SW 1271 (cell line): ENCODE measurements at places on chromosomes 1 and 21.

DNA sequence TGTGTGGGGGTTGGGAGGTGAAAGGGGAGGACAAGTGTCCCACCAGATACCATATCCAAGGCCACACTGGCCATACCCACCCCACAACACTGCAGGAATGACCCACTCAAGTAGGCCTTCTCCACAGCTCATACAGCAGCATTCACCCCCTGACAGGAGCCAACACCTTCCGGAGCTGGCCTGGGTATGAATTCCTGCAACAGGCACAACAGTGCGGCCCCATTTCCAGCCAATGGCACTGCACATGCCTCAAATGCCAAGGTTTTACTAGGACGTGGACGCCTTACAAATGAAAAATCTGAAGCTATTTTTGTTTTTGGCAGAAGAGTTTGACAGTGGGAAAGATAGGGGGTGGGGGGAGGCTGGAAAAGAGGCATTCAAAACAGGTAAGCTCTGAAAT, 2.0 kb downstream of the KCND3 start:
- DNase-seq = no peak

- DNase-seq = no peak
These were observed 189.1 kb upstream of the POU3F1 start for GRCh38 chr1:38235705-38236104.

DNA sequence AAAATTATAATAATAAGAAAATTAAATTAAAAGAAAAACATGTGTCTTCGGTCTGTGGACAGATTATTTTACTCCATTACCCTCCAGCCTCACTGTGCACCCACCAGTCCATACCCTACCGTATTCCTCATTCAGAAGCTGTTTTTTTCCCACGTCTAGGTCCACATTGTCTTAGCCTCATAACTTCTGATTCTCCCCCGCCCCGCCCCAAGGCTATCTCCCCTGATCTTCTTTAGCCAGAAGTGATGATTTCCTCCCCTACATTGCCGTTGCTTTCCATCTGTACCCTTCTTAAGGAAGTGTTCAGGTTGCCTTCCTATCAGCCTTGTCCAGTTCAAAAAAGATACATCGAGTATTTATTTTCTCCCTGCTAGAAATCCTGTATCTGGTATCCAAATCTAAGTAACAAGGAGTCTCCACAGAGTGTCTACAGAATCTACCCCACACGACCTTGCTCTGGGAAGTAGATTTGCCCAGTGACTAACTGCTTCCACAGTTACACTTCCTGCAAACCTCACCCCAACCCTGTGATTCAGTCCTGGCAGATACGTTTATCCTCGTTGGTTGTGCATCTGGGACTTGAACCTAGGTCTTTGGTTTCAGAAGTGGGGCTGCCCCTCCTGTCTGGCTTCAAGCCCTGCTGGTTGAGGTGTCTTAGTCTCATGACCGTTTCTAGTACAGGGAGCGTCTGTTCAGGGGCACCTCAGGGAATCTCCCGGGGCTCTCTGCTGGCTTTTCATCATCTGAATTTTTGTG, 470.2 kb downstream of the CAMTA1 start:
- no peak for DNase-seq

DNA sequence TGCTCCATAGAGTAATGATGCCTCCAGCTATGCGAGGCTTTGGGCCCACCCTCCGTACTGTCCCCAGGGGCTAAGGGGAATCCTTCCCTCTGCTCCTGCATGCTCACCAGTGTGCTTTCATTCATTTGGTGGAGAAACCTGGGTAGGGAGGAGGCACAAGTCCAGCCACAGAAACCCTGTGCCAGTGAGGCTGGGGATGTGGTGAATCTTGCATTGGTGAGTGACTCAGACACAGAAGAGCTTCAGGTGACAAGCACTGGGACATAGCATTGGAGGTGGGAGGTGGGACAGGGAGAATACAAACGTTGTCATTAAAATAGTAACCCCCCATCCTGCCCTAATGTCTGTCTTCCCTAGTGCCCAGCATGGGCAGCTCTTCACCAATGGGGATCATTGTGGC, 5.2 kb downstream of the FCGR2A start:
- no peak for DNase-seq

DNA sequence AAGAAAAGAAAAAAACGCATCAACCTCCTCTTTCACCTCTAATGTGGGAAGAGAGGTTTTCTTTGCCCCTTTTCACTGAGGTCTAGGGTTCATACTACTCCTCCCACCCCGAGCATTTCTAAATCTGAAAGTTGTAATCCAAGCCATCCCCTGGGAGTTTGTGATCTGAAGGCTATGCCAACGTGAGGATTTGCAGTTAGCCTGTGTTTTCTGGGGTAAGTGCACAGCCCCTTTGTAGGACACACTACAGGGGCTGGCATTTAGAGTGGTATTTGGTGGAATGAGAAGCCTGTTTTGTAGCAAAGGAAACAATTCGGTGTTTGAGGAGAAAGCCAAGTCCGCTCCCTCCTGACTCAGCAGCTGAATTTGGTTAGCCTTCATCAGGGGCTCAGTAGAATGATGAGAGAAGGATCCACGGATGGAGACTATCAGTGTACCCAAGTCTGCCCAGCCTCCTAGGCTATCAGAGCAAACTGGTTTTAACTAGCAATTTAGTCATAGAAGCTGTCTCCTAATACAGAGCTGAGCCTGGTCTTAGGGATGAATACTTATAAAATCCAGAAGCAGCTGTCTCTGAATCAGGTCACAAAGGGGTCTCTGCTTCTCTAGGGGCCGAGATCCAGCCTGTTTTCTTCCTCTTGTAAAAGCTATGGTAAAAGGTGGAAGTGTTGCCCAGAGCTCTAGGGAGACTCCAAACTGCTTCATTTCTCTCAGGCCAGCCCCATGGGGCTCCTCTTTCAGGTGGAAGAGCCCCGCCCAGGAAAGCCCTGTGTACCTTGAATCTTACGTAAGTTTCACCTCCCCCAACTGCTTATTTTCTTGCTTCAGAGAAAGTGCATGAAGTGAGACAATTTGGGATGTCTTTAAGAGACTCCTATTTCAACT, 2.1 kb downstream of the PCP4L1 start:
- no peak for DNase-seq

DNA sequence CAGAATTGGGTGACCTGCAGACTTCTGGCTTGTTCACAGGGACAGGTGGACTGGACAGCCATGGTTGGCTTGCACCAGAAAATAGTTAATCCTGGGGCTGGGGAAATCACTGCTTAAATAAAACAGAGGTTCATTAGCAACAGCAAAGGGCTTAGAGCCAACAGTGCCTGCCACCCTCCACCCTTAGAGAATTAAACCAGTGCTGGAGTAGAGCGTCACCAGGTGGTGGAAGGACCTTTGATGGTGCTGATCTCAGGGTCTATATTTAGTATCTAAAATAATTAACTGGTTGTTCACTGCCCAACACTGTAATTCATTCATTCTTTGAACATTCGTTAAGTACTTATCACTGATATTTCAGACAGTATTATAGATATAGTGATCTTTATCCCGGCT, 34.7 kb upstream of the PDE9A start:
- DNase-seq = no peak

DNA sequence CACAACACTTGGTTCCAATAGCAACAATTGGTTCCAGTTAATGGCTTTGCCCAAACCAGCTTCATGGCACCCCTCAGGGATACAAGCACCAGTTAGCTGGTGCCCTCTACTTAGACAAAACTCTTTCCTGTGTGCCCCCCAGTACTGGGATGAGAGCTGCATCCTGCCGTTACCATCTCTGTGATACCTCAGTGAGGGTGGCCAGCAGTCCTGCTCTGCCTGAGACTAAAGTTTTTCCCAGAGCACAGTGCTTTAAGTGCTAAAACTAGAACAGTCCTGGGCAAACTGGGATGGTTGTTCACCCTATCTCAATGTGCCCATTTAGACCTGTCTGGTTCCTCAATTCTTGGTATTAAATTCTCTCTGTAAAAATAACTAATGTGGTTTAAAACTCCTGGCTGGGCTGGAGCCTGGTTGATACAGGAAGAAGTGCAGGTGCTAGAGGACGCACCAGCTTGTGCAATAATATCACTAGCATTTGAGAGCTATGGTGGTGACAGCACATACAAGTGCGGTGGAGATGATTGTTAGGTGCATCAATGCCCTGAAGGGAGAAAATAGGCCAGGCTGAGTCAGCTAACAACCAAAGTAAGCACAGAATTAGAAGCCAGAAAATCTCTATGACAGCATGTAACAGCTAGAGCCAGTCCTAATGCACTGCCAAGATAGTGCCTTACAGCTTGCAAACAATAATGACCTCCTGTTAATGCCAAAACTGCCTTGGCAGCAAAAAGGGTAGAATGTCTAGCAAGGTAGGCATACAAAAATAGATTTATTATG, 179.8 kb upstream of the GALNT2 start:
- no peak for DNase-seq

DNA sequence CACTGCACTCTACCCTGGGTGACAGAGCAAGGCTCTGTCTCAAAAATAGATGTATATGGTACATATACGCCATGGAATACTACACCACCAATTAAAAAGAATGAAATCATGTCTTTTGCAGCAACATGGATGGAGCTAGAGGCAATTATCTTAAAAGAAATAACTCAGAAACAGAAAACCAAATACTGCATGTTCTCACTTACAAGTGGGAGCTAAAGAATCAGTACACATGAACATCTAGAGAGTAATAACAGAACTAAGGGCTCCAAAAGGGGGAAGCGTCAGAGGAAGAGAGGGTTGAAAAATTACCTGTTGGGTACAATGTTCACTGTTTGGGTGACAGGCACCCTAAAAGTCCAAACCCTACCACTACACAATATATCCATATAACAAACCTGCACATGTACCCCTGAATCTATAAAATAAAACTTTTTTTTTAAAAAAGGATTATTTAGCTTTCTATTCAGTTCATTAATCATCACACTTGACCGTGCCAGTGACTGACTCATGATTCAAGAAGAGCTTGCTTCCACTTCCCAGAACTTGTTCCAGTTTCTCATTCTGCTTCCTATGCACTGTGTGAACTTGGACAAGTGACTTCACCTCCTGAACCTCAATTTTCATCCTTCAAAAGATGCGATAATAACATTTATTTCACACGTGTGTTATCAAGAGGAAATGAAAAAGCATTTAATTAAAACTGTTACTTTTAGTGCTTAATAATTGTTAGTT, 109.6 kb downstream of the PLPP3 start:
- no peak for DNase-seq

DNA sequence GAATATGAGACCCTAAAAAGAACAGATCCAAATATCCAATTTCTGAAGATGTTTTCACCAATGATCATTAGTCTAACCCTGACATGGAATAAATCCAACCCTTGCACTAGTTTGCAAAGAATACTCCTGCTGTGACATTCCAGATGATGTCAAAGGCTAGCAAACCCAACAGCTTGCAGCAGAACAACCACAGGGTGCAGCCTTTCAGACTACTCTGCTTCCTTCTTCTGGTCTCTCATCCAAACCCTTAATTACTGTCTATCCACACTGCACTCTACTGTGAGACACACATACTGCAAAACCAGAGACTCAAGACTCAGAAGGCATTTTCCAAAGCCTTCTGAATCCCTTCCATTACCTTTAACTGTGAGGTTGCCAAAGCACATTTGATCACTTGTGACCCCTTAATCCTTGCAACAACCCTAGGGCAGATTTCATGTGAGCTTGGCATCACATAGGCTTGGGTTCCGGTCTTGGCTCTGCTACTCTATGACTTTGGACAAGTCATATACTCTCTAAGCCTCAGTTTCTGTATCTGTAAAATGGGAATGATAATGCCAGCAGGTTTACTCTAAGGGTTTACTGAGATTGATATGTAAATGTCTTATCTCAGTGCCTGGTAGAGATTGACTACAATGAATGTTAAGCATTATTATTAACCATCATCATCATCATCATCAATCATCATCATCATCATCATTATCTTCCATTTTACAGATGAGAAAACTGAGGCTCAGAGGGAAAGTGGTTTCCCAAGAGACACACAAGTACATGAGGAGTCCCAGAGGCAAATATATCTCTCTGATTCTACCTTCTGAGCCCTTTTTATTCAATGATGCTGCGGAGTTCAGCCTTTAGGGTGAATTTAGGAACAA, 94.5 kb downstream of the SYF2 start:
- DNase-seq = no peak

DNA sequence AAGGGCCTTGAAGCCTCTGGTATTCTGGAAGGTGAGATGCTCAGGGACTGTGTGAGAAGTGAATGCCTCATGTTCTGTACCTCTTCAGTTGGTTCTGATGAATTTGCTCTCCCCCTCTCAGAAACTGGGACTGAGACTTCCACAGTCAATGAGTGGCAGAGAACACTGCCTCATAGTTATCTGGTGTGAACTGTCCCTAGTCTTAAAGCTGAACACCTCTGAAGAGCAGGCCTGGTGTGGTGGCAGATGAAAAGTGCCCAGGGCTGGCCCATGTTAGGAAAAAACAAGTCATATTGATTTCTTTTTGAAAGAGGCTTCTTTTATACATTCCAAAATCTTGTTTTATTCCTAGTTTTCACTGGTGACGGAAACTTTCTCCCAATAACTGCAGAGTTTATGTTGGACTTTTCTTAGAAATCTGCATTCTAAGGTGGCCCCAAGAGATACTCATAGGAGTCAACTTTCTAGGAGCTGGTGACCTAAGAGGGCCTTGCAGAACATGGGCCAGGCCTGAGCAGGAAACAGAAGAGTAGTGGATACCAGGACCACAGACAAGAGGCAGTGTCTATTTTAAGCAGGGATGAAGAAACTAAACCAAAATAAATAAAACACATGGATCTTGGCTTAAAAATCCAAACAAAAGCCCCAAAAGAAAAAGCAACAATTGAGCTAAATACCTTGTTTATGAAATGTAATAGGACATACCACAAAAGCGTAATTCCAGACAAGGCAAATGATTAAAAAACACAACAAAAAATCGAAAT, 19.5 kb downstream of the DUSP10 start:
- DNase-seq = no peak
